Large intestine (tissue), 12 donors: ENCODE measurements at places on chromosomes 4 and X. TPM values are rescaled to one million over a fixed set of nuclear protein-coding genes. Genes with fewer than 3 reads are reported as not detected.

GRCh38 chr4:71729856-71730255 is 54.0 kb downstream of the GC start:
- no peak for DNase-seq
- H3K4me1 ChIP-seq = no peaks in the 10 kb centered on the region
- H3K4me3 ChIP-seq = no peak overlapping the region

DNA sequence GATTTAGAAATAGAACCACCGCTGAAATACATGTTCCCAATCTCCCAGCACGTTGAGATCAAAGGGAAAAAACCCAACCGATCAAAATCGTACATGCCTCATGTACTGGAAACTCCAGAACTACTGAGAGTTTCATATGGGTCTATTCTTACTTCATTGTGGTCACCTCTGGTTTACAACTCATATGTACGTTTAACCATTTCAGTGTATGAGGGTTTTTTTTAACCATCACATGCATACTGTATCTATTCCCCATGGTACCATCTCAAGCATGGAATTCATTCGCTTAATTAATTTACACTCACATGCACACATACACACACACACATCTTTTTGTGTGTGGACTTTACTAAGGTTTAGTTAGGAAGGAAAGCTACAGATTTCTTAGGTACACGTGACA is 46.0 kb upstream of the CLNK start:
- no peak for DNase-seq
- H3K27me3 ChIP-seq = no peaks in the 10 kb centered on the region
- no peaks in the 10 kb centered on the region for H3K36me3 ChIP-seq
- no peak overlapping the region for H3K27ac ChIP-seq
- no peak overlapping the region for H3K4me3 ChIP-seq
- no peaks in the 10 kb centered on the region for H3K4me1 ChIP-seq

Gene TEX13B
- polyA plus RNA-seq = not detected

Gene IQCM
- 0.15 TPM for polyA plus RNA-seq

- H3K4me1 ChIP-seq = no peaks in the 10 kb centered on the region
- DNase-seq = no peak
- H3K27ac ChIP-seq = no peak overlapping the region
- H3K4me3 ChIP-seq = no peak overlapping the region
- H3K27me3 ChIP-seq = no peaks in the 10 kb centered on the region
Observed at GRCh38 chr4:49000806-49001205, 14.7 kb downstream of the CWH43 start.

DNA sequence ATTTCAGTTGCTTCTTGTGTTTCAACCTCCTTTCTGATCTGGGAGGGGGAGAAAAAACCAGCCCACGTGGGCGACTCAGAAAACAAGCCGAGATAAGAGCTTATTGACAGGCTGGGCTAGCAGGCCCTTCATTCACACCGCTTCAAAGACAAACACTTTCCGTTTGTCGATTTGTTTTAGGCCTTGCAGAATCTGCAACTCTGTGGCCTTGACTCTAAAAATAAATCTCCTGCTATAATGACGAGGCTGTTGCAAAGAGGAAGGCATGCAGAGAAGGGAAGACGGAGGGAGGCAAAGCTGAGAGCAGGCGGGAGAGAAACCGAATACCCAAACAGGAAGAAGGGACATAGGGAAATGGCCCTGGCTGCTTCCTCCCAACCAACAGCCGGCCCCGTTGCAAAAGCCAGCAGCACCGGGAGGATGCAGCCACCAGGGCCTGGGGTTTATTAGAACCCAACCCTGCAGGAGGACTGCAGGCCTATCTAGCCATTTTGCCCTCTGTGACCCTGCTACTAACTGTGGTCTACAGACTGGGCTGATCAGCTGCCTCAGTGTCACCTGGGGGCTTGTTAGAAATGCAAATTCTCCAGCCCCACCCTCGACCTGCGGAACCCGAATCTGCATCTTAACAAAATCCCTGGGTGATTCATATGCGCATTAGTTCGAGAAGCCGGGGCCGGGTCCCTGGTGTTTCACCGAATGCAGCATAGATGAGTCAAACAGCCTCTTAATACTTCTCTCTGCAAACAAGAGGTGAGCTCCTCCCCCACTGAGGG is 325.5 kb downstream of the BCOR start:
- H3K27me3 ChIP-seq = no peaks in the 10 kb centered on the region
- no peak overlapping the region for H3K4me3 ChIP-seq
- DNase-seq = peak; percentile 46

GRCh38 chr4:3464911-3465697 is 2.0 kb downstream of the DOK7 start:
- H3K27me3 ChIP-seq = peaks cover 35% of the 10 kb centered on the region
- no peak overlapping the region for H3K27ac ChIP-seq
- H3K4me1 ChIP-seq = no peaks in the 10 kb centered on the region
- no peak for DNase-seq
- no peaks in the 10 kb centered on the region for H3K36me3 ChIP-seq
- no peak overlapping the region for H3K4me3 ChIP-seq

- no peak overlapping the region for H3K4me3 ChIP-seq
- H3K36me3 ChIP-seq = no peaks in the 10 kb centered on the region
- H3K4me1 ChIP-seq = peaks cover 7% of the 10 kb centered on the region
- DNase-seq = no peak
- H3K27ac ChIP-seq = no peak overlapping the region
Observed at GRCh38 chr4:102754044-102754443, 6.7 kb downstream of the MANBA start.

DNA sequence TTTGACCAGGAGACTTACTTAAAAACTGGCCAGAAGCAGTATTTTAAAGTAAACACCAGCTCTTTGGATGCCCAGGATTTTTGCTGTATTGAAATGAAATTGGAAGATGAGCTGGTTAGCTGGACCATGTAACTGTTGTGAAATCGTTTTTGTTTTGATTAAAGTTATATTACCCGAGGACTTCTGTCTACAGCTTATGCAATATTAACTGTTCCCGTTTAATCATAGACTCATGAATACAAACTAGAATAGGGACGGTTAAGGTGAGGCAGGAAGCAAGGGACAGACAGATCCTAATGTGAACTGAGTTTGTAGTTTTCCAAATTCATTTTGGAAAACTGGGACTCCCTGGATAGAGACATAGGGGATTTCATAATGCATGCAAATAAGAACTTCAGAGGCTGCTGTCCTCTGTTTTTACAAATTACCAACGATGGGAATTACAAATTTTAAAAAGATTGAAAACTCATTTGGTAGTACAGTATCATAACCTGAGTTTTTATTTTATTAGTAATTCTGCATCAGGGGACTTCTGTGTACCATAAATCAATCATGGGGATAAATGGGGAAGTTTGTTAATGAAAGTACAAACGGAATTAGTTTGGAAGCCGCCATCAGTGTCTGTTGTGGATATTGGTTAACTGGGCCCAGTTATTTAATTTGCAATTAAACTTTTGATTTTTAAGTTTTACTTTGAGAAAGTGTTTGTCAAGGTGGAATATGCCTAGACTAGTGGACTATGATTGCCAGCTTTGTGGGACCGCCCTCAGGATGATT is 304.4 kb downstream of the AFF2 start:
- no peak for DNase-seq
- no peaks in the 10 kb centered on the region for H3K27me3 ChIP-seq
- H3K4me3 ChIP-seq = no peak overlapping the region
- H3K27ac ChIP-seq = no peak overlapping the region
- H3K4me1 ChIP-seq = no peaks in the 10 kb centered on the region

DNA sequence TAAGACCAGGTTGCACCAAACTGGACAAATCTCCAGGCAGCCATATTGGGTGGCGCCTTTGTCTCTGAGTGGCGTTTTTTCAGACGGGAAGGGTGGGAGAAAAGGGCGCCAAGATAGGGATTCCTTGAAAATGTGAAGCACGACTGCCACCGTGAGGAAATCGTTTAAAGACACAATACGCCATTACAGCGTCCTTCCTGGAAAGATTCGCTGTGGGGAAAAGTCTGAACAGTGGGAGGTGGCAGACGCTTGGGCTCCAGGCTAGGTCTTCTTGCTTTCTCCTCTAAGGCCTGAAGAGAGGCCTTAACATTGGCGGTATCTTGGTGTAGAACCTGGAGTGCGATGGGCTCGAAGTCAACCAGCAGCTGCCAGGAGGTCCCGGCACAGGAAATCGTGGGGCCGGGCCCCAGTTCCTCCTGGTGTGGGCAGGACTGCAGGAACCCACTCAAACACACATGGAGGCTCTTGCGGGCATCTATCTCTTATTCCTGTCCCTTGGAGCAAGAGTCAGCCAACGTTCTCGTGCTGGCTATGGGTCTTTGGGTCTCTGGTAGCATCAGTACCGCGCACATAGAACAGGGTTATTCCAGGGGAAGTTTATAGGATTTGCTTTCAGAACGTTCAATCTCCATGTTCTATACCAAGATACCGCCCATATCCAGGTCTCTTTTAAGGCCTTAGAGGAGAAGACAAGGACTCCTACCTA is 208.8 kb downstream of the OR13H1 start:
- no peak overlapping the region for H3K27ac ChIP-seq
- H3K4me3 ChIP-seq = no peak overlapping the region
- no peak for DNase-seq
- H3K36me3 ChIP-seq = no peaks in the 10 kb centered on the region
- H3K27me3 ChIP-seq = no peaks in the 10 kb centered on the region
- no peaks in the 10 kb centered on the region for H3K4me1 ChIP-seq

GRCh38 chr4:168503652-168504362 is 7.0 kb downstream of the PALLD start:
- no peak overlapping the region for H3K27ac ChIP-seq
- no peaks in the 10 kb centered on the region for H3K36me3 ChIP-seq
- no peak for DNase-seq

GRCh38 chr4:147754037-147754445 is 22.2 kb downstream of the ARHGAP10 start:
- DNase-seq = no peak
- H3K27me3 ChIP-seq = no peaks in the 10 kb centered on the region
- peaks cover 7% of the 10 kb centered on the region for H3K4me1 ChIP-seq
- no peak overlapping the region for H3K27ac ChIP-seq
- H3K36me3 ChIP-seq = no peaks in the 10 kb centered on the region

Gene RTL5
- 6.9 TPM for polyA plus RNA-seq

DNA sequence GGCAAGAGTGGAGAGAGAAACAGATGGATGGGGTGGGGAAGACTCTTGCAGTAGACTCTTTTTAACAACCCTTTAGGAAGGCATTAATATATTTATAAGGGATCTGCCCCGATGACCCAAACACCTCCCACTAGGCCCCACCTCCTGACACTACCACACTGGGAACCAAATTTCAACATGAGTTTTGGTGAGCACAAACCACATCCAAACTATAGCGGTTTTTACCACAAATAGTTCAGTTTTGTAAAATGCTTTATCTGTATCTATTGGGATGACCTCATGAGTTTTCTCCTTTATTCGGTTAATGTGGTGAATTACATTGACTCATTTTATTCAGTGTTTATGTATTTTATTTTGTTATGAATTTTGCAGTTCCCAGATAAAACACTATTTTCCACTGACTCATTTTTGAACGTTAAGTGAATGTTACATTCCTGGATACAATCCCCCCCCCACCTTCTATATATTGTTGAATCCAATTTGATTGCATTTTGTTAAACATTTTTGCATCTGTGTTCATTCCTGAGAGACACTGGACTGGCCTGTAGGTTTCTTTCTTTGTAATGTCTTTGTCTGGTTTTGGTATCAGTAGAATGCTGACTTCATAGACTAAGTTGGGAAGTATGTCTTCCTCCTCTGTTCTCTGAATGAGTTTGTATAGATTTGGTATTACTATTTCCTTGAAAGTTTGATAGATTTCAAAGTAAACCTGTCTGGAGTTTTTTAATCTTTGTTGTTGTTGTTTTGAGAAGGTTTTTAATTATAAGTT is 13.9 kb upstream of the CPLX1 start:
- peaks cover 9% of the 10 kb centered on the region for H3K36me3 ChIP-seq
- H3K27ac ChIP-seq = no peak overlapping the region
- no peaks in the 10 kb centered on the region for H3K27me3 ChIP-seq
- H3K4me1 ChIP-seq = no peaks in the 10 kb centered on the region
- no peak for DNase-seq

Gene CETN2
- polyA plus RNA-seq = 37.0 TPM
